ENCODE measurements at places on chromosomes 1 and 21.

DNA sequence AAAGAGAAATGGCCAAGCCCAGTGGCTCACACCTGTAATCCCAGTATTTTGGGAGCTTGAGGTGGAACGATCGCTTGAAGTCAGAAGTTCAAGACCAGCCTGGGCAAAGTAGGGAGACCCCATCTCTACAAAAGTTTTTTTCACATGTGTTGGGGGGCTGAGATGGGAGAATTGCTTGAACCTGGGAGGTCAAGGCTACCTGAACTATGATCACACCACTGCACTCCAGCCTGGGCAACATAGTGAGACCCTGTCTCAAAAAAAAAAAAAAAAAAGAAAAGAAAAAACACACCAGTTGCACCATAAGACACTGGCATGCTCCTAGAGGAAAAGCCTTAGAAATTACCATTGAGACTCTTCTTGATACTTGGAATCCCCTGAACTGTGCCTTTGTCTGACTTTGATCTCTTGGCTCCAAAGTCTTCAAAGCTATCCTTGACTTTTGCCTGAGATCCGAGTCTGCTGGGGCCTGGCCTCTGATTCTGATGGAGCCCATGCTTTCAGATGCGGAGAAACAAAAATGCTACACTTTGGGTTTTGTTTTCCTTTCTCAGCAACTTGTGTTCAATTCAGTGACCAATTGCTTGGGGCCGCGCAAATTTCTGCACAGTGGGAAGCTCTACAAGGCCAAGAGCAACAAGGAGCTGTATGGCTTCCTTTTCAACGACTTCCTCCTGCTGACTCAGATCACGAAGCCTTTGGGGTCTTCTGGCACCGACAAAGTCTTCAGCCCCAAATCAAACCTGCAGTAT, 33.7 kb downstream of the ATP5PO start:
- no peak for DNase-seq

- no peak for DNase-seq
Observed at GRCh38 chr1:19204446-19205266, 5.4 kb downstream of the UBR4 start.

- no peak for DNase-seq
Observed at GRCh38 chr1:205435578-205436573, 14.0 kb upstream of the LEMD1 start.

GRCh38 chr1:37410815-37411214, 63.6 kb upstream of the ZC3H12A start:
- no peak for DNase-seq

DNA sequence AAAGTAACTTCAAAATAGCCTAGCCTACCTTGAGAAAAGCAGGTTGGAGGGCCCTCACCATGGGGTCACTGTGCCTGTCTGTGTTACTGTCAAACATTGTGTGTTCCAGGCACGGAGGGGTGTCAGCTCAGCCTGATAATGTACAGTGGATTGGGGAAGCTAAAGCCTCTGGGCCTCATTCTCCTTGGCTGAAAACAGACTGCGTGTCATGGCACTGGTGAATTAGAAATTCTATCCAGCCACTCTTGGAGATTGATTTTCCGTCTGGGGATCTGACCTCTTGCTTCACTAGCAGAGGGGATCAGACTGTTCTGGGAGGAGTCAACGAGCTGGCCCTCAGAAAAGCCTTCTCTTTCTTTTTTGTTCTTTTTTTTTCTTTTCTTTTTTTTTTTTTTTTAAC, 123.5 kb upstream of the HOOK1 start:
- no peak for DNase-seq

- DNase-seq: no peak
Observed at GRCh38 chr1:150557065-150557600, 7.9 kb downstream of the ADAMTSL4 start.

Measured in CD4-positive, alpha-beta T cell treated with Interleukin-1 beta for 1 hour (primary cell).